ENCODE measurements at places on chromosomes 1 and 21. TPM values are rescaled to one million over a fixed set of nuclear protein-coding genes. Genes with fewer than 3 reads are reported as not detected.

DNA sequence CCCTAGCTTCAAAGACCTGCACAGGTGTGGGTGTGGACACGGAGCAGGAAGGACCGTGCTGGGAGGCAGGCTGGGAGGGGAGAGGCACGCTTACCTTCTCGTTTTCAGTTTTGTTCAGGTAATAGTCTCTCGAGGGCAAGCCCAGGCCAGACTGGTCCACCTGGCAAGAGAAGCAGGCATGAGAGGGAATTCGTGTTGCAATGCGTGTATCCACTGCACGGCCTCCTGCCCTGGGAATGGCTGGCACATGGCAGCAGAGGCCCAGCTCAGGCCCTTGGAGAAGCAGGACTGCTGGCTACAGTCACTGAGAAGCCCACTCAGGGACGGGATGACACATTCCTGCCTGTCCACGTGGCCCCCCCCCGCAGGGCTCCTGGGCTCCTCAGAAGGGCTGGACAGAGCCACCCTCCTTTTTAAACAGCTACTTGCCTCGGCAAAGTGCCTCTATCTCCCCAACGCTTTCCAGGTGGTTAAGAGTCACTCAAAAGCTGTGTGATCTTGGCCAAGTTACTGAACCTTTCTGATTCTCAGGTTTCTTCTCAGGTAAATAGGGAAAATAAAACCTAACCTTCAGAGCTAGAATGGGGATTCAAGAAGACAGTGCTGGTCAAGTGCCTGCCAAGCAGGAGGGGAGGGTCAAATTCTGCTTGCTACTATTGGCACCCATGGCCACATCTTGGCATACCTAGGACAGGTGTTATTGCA is 32.7 kb downstream of the ECE1 start:
- DNase-seq: no peak

- no peak for DNase-seq
Measured at GRCh38 chr1:160618763-160619274, 28.0 kb downstream of the SLAMF1 start.

GRCh38 chr1:241460098-241460873 is 59.3 kb downstream of the FH start:
- DNase-seq: no peak

DNA sequence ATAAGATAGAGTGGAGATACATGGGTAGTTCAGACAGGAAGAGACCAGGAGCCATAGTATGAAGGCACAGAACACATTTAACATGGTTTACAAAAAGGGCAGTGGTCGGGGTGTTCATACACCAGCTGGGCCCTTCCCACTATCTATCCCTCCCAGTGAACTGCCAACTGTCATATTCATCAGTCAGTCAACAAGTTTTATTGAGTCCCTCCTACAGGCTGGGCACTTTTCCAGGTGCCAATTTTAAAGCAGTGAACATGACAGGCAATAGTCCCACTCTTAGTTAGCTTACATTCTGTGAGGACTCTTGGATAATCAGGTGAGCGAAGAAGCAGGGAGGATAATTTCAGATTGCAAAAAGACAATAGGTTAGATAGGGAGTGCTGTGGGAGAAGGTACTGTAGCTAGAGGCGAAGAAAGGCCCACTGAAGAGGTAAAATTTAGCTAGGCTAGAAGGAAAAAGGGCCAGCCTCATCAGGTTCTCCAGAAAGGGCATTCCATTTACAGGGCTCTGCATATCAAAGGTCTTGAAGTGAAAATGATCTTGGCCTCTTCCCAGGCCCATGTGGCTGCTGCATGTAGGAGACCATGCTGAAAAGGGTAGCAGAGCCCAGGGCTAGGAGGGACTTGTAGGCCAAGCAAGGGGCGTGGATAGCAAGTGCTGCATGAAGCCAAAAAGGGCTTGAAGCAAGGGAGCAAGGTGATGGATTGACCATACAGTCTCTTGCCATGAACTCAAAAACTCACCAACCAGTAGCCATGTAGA is 274.7 kb upstream of the SNX7 start:
- DNase-seq: no peak

DNA sequence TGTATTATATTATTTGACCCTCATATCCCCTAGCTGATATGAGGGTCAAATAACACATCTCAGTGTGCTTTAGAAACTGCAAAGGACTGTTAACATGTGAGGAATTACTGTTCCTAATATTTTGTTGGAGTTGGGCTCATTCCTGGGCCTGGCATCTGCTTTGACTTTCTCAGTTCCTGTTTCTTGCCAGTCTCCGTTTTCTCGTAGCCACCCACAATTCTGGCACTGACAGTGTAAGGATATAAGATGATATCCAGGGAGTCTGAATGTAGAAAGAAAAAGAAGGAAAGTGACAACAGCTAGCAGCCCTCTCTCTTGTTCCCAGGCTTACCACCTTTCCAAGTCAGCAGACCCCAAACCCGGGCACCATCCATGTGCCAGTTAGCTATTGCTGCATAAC is 54.4 kb upstream of the SCMH1 start:
- DNase-seq: no peak

DNA sequence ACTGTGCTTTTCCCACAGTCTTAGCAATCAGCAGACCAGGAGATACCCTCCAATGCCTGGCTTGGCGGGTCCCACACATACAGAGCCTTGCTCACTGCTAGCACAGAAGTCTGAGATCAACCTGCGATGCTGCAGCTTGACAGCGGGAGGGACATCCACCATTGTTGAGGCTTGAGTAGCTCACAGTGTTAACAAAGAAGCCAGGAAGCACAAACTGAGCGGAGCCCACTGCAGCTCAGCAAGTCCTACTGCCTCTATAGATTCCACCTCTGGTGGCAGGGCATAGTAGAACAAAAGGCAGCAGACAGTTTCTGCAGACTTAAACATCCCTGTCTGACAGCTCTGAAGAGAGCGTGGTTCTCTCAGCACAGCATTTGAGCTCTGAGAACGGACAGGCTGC is 33.4 kb downstream of the MNDA start:
- no peak for DNase-seq

- no peak for DNase-seq
Measured at GRCh38 chr1:6517435-6517851, 26.0 kb upstream of the PLEKHG5 start.

DNA sequence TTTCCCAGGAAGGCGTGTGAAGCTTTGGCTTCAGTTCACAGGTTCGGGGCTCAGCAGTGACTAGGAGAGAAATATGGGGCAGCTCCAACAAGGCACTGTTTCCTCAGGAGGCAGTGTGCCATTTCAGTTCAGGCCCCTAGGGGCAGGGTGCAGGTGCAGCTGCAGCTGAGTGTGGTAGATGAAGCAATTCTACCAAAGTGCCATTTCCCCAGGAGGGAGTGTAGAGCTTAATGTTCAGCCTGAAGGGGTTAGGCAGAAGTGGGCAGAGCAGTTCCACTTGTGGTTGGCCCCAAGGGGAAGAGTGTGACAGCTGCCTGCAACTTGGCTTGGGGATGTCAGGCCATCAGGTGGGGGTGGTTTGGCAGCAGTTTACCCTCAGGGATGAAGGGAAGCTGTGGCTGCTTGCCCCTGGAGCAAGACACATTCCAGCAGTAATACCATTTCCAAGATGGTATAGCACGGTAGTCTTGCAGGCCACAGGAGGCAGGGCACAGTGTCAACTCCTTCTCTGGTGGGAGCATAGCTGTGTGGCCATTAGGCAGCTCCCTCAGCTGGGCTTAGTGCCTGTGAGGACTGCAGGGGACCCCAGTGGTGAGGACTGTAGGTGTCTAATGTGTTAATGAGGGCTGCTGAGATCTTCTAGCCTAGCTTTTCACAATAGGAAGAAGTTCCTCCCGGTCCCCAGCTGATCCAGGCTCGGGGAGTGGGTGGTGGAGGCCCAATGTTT is 34.7 kb downstream of the RGSL1 start:
- no peak for DNase-seq

- DNase-seq: no peak
Measured at GRCh38 chr1:239722035-239722434, 335.7 kb downstream of the CHRM3 start.

GRCh38 chr21:34621434-34622350 is 6.8 kb upstream of the RCAN1 start:
- no peak for DNase-seq

- DNase-seq: no peak
Measured at GRCh38 chr1:70227439-70227838, 6.3 kb downstream of the SRSF11 start.

DNA sequence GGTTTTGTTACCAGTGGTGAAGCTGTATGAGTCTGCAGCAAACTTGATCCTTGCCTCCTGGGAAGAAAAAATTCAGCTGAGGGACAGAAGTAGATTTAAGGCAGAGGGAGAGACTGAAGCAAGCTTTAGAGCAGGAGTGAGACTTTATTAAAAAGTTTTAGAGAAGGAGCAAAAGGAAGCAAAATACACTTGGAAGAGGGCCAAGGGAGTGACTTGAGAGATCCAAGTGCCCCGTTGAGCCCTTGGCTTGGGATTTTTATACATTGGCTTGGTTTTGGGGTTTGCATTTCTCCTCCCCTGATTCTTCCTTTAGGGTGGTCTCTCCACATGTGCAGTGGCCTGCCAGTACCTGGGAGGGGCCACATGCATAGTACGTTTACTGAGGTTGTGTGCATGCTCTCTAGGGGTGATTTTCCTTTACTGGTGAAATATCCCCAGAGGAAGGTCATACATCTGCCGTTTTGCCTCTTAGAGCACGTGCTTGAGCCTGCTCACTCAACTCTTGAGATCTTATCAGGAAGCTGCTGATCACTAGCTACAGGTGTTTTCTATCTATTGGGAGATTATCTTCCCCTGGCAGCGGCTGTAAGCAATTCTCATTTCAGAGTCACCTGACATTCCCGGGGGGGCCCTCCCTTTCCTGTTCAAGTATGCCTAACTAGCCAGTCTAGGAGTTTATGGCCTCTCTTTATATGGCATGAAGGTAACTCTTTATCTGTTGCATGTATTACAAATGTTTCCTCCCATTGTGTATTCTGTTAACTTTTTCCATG is 20.3 kb downstream of the FASLG start:
- DNase-seq: no peak

- DNase-seq: no peak
Measured at GRCh38 chr1:13494025-13494424, 19.8 kb downstream of the LRRC38 start.

DNA sequence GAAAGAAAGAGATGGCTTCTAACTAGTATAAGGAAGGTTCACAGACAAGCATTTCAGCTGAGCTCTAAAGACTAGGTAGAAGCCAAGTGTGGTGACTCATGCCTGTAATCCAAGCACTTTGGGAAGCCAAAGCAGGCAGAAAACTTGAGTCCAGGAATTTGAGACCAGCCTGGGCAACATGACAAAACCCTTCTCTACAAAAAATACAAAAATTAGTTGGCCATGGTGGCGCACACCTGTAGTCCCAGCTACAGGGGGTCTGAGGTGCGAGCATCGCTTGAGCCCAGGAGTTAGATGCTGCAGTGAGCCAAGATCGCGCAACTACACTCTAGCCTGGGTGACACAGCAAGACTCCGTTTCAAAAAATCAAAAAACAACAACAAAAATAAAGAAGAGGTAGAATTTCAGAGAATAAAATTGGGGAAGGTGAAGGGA is 27.8 kb downstream of the FBXO42 start:
- DNase-seq: no peak

DNA sequence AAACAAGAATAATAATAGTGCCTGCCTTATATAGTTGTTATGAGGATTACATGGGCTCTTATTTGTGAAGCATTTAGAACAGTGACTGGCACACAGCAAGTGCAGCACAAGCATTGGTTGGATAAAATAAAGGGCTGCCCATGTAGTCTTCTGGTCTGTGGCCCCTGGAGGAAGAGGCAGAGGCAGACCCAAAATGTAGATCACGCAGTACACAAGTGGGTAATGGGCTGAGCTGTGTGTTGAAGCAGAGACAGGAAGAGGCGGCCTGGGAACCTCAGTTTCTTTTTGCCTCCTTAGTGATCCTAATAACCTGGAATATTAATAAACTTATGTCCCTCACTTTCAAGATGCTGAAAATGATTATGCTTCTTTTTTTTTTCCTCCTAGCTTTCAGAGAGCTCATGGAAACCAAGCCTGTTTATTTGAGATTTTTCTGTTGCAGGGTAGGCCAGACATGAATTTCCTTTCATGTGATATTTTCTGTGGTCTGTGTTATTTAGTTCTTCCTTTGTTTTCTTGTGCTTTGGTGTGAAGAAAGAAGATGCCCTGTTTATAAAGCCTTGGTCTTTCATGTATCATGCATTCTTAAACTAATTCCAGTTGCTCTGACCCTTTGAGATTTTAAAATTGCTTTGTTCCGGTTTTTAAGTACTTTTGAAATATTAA is 42.5 kb downstream of the LRRC8D start:
- no peak for DNase-seq

- peak; percentile 20 for DNase-seq
Measured at GRCh38 chr1:218164930-218165700, 120.0 kb upstream of the RRP15 start.

DNA sequence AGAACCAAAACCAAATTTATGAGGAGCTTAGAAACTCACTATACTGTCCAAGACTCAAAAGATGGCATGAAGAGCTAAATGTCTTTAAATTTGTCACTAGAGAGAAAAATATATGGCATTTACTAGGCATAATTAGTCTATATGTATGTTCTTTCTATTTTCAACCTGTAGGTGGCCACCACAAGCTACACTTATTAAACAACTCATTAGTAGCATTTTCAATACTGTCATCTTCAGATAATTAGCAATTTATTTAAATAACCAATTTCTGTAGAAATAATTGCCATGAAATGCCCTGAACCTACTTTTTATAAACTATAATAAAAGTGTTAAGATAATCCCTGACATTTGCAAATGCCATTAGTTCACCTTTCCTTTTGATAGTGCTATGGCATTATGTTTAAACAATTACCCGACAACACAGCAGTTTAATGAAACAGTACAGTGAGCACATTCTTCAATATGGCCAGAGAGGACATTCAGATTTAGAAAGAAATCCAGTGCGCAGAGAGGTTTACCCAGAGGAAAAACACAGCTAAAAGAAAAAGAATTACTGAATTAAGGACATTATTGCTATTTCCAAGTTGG is 522.5 kb downstream of the PTBP2 start:
- DNase-seq: no peak

DNA sequence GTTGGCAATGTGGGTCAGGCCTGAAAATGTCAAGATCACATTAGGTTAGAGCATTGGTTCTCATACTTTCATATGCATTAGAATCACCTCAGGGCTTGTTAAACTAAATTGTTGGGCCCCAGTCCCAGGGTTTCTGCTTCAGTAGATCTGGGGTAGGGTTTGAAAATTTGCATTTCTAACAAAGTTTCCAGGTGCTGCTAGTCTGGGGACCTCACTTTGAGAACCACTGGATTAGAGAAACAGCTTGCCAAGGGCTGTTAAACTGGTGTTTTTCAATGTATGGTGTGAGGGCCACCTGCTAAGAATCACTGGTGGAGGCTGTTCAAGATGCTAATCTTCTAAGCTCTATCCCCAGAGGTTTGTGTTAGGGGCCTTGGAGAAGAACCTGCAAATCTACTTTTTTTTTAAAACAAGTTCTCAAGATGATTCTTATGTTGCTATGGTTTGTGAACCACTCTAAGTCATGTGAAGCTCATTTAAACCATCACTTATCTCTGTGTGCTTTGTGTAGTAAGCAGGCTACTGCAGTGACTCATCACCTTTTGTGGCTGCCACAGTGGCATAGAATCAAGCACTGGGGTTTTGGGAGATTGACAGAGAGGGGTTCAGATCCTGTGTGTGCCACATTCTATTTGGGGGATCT is 152.2 kb downstream of the S1PR1 start:
- DNase-seq: no peak

GRCh38 chr1:5570931-5571330 is 421.3 kb downstream of the NPHP4 start:
- no peak for DNase-seq

The FAM43B gene
- 0.67 TPM for polyA plus RNA-seq

The SNIP1 gene
- 13.5 TPM for polyA plus RNA-seq

The PALMD gene
- 26.6 TPM for polyA plus RNA-seq

The C4BPA gene
- polyA plus RNA-seq: 0.88 TPM

The RIIAD1 gene
- 1.1 TPM for polyA plus RNA-seq

The TTC34 gene
- 0.74 TPM for polyA plus RNA-seq

The CENPF gene
- 49.4 TPM for polyA plus RNA-seq

The PM20D1 gene
- 0.33 TPM for polyA plus RNA-seq

The AMY1C gene
- 2.7 TPM for polyA plus RNA-seq

Measured in right lung (tissue), 10 donors.